Activated T-helper 17 cell treated with anti-CD3 and anti-CD28 coated beads, Interleukin-2, amount 50 U/mL, for 72 hours (primary cell): ENCODE measurements at places on chromosomes 2 and 18.

DNA sequence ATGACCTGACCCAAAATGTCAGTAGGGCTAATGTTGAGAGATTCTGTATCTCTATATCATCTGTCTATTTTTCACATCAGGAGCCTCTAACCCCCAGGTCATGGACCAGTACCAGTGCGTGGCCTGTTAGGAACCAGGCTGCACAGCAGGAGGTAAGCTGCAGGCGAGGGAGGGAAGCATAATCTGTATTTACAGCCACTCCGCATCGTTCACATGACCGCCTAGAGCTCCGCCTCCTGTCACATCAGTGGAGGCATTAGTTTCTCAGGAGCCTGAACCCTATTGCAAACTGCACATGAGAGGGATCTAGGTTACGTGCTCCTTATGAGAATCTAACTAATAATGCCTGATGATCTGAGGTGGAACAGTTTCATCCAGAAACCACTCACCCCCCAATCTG, 180.6 kb downstream of the RDH14 start:
- ATAC-seq: no peak

DNA sequence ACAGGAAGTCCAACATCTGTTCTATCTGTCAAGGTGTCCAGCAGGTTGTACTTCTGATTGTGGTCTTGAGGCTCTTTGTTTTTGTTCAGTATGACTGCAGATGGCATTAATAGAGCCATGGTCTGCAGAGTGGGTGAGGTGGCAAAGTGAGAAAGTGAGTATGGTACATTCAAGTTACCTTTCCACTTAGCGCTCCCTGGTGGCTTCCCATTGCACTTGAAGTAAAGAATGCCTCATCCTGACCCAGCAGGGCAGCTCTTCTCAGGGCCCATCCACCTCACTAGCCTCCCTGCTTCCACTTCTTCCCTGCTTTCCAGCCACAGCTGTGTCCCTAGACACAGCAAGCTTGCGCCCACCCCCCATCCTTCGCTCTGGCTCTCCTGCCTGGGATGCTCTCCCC, 148.0 kb upstream of the ALPP start:
- ATAC-seq: peak; percentile 53

- no peak for ATAC-seq
These were observed 93.6 kb downstream of the SATB2 start for GRCh38 chr2:199364153-199364552.

DNA sequence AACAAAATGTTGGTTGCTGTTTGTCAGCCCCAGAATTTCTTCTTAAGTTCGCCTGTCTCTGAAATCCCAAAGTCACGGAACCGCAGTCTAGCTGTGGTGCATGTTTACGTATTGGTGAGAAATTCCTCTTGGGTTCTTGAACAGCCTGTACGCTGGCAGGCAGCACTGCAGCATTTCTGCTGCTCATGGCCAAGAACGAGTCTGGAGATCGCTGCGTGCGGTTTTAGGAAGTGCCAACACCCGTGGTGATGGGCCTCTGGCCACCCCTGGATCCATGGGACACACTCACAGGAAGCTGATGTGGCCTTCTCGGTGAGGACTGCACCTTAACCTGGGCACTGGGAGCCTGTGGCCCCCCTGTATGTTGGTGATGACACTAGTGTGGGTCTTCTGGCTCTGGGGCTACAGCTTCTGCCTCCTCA, 23.7 kb downstream of the ASB1 start:
- no peak for ATAC-seq

GRCh38 chr2:46871976-46872381, 43.6 kb downstream of the MCFD2 start:
- no peak for ATAC-seq

- no peak for ATAC-seq
These were observed 318.2 kb downstream of the TNS1 start for GRCh38 chr2:217684431-217685254.

DNA sequence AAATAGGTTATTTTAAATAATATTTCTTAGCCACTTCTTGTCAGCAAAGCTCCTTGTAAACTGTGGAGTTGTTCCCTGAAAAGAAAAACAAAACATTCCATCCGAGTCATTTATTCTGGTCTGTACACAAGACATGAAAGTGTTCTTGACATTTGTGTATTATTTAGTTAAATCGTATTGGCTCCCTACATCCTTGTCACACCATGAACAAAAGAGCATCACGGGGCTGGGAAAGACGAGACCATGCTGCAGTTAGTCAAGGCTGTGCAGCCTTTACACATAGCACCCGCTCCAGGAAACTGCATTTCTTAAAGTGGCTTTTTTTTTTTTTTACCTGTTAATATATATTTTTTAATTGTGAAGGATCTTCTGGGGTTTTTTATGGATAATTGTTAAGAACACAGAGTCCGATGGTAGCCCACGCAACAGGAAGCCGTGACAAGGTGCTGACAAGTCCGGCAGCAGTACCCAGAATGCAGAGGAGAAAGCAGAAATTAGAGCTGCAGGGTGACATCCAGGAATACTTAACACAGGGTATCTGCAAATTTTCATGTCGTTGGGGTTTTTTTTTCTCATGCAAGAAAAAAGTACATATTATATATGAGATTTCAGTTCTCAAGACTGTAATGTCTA, 588.4 kb downstream of the ARHGAP15 start:
- ATAC-seq: no peak

DNA sequence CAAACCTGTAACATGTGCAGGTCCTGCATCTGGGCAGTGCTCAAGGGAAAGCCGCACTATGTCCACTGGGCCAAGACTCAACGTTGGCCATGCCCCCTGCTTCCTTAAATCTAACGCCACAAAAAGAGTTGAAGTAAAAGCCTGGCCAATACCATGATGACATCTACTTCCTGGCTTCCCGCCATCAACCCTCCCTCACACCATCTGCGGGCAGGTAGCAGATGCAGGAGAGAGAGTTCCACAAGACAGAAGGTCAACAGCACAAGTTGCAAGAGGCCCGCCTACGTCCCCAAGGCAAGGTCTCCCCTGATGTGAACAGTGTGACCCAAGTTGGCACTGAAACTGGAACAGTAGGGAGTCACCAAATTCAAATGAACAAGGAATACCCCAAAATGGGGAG, 48.4 kb downstream of the ABCG8 start:
- ATAC-seq: no peak

DNA sequence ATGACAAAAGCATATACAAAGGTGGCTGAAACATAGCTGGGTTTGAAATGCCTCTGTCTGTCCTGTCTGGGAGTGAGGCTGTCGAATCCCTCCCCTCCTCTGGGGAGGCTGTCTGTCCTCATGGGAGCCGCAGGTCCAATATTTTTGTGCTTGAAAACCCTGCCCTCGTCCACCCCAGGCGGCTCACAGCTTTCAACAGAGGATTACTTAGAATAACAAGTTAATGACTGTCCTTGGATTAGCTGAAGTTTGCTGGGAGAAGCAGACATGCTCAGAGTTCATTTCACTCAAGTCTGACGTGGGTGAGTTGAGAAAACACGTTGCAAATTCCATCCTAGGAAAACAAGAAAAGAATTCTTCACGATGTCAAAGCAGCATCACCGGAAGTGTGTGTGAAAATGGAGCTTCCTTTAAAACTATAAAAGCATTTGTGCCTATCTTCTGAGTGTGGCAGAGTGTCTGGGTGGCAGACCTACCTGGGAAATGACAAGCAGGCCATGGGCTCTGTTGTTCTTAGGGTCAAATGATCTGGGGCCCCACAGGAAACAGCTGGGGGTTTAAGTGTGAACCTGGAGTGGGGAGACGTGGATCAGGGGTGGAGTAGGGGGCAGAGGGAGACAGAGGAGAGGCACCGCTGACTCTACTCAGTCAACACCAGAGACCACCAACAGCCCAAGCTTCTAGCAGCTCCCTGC, 77.1 kb downstream of the DDX1 start:
- ATAC-seq: no peak

GRCh38 chr2:172169611-172170010, 66.9 kb upstream of the DLX2 start:
- no peak for ATAC-seq

- ATAC-seq: no peak
These were observed 155.6 kb upstream of the PIEZO2 start for GRCh38 chr18:11304928-11305327.

DNA sequence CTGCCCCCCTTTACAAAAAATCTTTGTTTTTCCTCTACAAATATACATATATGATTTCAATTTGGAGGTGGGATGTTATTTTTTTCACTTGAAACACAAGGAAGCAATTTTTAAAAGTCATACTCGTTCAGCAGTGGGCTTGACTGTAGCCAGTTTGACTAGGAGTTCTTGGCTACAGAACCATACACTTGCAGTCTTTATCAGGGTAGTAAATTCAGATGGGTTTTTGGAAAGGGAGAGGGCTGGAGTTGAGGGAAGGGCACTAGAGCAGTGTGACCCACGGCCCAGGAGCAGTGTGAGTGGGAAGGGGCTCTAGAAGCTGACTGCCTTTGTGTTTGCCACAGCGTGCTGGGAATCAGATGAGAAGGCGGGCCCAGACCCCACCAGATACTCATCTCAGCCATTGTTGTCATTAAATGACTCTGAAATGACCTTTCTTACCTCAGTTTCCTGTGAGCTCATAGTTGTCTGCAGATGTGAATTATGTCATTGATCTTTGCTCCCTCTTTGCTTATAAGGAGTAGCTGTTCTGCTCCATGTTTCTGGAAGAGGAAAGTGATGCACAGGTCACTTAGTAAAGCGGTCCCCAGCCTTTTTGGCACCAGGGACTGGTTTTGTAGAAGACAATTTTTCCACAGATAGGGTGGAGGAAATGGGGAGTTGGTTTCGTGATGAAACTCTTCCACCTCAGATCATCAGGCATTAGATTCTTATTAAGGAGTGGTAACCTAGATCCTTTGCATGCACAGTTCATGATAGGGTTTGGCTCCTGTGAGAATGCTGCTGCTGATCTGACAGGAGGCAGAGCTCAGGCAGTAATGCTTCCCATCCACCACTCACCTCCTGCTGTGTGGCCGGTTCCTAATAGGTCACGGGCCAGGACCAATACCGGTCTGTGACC, 116.8 kb downstream of the SPTBN1 start:
- ATAC-seq: peak; percentile 58

DNA sequence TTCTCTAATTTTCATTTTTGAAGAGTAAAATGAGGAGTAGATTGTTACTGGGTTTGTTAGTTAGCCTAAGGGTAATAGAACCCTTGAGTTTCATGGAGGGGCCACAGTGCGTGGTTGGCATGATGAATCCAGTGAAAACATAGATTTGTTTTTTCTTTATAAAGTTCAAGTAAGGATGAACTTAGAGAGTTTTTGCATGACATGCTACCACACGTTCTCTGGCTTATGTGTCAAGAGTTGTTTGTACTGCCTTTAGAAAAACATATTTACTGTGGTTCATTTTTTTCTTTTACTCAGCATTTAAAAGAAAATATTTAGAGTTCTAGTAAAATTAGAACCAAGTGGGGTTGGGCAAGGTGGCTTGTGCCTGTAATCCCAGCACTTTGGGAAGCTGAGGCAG, 21.8 kb downstream of the RBM44 start:
- no peak for ATAC-seq

DNA sequence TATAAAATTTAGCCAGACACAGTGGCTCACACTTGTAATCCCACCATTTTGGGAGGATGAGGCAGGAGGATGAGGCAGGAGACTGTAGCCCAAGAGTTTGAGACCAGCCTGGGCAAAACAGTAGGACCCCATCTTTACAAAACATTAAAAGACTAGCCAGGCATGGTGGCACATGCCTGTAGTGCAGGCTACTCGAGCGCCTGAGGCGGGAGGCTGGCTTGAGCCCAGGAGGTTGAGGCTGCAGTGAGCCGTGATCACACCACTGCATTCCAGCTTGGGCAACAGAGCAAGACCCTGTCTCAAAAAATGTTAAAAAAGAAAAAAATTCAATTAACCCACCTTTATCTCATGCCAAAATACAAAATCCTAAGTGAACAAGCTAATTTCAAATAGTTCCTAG, 4.0 kb downstream of the REV1 start:
- ATAC-seq: no peak

GRCh38 chr18:48319801-48320638, 89.2 kb downstream of the ZBTB7C start:
- no peak for ATAC-seq

- peak; percentile 56 for ATAC-seq
These were observed 10.9 kb upstream of the CDH20 start for GRCh38 chr18:61322265-61322873.

DNA sequence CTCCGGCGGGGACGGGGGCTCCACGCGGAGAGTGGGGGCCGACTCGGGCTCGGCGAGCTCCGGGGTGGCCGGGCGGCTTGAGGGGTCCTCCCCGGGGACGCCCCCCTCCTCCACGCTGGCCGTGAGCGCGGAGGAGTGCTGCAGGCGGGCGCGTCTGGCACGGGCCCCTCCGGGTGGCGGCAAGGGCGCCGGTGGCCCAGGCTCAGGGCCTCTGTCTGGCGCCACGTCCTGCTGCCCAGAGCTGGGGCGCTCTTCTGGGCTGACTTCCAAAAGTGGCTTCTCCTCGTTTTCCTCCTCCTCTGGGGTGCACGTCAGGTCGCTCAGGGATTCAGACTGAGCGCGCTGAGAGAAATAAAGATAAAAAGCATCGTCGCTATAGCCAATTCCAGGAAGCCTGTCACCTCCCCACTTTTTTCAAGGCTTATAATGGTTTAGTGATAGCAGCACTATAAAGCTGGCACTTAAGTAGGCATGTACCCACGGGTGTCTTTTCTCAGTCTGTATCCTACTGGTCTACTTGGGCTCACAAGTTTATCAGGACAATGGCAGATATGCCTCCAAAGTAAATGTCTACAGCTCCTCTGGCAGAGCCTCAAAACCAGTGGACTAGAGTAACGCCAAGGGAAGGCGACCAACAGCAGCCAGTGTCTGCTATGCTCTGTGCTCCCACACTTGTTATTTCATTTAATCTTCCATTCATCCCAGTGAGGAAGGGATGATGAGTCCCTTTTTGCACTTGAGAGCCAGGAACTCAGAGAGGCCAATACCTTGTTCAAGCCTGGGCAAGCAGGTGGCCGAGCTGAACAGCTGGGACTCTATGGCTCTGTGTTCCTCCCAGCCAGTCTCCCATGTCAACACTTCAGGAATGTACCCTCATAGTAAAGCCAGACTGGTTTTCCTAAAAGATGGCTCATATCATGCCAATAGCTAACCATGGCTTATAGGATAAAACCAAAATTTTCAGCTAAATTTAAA, 92.6 kb upstream of the MGAT4A start:
- ATAC-seq: no peak
